ENCODE measurements at places on chromosomes 4 and X. TPM values are rescaled to one million over a fixed set of nuclear protein-coding genes. Genes with fewer than 3 reads are reported as not detected.
A peak's percentile ranks its signal among the peaks of the same experiment; 100 is the strongest.

DNA sequence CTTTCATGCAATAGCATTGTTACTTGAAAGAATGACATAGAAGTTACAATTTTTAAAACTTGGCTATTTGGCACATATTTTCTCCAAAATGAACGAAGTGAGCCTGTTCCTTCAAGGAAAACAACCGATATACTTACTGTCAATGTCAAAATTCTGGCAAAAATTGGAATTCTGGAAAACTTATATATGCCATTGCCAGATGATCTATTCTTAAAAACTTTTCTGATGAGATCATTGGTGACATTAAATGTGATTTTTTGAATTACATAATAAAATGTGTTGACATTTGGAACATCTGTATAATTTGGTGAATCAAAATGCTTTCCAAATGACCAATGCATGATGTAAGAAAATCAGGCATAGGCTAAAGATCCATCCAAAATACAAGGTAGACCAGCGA, 209.0 kb downstream of the SCFD2 start:
- no peak for DNase-seq

DNA sequence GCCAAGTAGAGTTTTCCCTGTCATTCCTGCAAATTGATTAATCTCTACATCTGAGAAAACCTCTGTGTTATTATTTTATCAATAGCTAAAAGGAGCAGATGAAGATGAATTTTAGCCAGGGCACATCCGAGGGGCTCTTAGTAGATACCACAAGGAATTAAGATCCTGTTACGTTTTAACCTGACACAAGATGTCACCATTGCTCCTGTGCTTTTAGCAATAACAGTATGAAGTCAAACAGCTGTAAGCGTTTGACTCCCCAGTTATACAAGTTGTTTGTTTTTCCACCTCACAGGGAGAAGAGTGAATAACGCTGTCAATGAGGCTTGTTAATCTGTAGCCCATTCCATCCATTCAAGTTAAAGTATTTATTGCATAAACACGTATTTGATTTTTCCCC, 76.0 kb upstream of the AP1S2 start:
- peak; percentile 57 for DNase-seq

DNA sequence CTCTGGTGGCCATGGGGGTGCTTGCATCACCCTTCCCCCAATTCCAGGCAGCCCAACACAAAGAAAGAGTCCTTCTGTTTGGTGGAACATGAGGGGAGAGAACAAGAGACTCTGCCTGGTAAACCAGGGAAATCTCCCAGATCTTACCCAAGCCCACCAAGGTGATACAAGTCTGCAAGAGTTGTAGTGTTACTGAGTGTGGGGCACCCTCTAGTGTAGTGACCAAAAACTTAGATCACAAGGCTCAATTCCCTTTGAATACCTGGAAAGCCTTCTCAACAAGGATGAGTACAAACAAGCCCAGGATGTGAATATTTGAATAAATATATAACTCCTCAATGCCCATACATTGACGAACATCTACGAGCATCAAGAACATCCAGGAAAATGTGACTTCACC, 64.7 kb downstream of the IL13RA2 start:
- no peak for DNase-seq

GRCh38 chr4:77581724-77582123, 23.9 kb upstream of the CXCL13 start:
- no peak for DNase-seq

DNA sequence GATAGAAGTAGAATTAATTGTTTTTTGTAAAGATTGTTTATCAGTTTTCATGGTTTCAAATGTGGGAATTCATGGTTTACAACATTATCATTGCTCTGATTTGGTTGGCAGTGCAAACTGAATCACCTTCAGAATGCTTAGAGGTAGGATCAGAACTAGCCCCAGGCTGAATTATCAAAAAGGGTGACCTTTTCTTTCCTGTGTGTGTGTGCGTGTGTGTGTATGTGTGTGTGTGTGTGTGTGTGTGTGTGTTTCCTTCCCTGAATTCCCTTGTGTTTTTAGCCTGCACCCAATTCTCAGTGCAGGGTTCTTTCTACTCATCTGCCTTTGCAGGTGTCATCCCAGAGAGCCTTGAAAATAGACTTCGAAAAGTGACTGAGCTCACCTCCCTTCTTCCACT, 125.0 kb downstream of the BMPR1B start:
- DNase-seq: no peak

DNA sequence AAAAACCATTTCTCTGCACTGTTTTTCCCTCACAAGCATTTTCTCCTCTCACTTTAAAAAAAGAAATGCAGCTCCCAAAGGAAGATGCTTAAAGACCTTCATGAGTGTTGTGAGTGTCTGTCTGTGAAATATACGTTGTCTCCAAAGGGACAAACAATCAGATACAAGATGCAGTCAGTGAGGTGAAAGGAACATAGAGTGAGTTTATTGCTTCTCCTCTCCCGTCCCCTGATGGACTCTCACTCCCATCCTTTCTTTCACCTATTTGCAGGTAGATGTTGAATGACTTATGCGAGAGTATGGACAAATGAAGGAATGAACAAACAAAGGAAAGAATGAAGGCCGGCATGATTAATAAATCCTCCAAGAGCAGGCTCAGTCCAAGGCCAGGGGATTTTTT, 561.2 kb upstream of the DIPK2B start:
- DNase-seq: no peak

GRCh38 chrX:133991814-133992213, 6.4 kb upstream of the GPC3 start:
- DNase-seq: no peak

DNA sequence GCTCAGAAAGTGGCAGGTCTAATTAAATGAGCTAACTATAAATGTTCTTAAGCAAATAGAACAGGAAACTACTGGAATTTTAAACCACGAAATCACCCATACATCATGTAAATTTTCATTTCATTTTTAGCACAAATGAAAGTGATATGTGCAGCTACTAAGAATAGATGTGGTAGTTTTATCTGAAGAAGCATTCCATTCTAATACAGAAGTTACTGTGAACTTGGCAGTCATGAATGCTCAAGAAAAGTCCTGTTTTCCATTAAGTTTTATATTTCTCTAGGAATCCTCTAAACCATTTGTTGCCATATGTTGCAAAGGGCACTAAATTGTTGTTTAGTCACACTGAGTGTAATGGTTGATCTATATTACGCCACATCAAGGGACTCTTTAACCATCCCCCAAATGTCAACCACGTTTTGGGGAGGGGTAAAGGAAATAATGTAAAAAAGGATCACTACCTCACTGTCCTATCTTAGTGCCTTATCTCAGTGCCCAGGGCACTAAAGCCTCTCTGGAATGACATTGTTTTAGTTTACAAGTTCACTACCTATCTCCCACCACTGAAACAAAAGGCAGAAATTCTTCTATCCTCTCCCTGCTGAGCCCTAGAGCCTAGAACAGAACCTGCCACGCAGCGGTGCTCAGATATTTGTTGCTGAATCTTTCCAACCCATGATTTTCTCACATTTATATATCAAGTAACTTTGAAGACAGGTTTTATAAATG, 118.0 kb downstream of the SHISA3 start:
- no peak for DNase-seq

GRCh38 chr4:54227256-54228055, 1.6 kb upstream of the PDGFRA start:
- peak; percentile 95 for DNase-seq

- no peak for DNase-seq
These were observed 196.8 kb upstream of the ANXA3 start for GRCh38 chr4:78354782-78355181.

DNA sequence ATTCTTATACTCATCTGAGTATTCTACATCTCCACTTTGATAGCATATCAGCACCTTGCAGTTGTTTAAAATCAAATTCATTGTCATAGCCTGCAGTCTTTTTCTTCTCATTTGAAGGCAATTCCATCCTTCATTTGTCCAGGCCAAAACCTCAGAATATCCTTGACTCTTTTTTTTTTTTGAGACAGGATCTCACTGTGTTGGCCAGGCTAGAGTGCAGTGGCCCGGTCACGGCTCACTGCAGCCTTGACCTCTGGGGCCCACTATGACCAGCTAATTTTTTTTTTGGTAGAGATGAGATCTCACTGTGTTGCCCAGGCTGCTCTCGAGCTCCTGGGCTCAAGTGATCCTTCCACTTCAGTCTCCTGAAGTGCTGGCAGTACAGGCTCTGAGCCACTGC, 2.6 kb downstream of the MRPL1 start:
- DNase-seq: no peak

- no peak for DNase-seq
These were observed 85.6 kb upstream of the NMU start for GRCh38 chr4:55721651-55722050.

- no peak for DNase-seq
These were observed 29.9 kb upstream of the FOXR2 start for GRCh38 chrX:55593296-55593695.

GRCh38 chr4:16218950-16219349, 7.3 kb downstream of the TAPT1 start:
- DNase-seq: no peak

GRCh38 chr4:94724016-94724790, 33.6 kb upstream of the BMPR1B start:
- no peak for DNase-seq

GRCh38 chr4:145055533-145056257, 42.3 kb downstream of the ANAPC10 start:
- no peak for DNase-seq

DNA sequence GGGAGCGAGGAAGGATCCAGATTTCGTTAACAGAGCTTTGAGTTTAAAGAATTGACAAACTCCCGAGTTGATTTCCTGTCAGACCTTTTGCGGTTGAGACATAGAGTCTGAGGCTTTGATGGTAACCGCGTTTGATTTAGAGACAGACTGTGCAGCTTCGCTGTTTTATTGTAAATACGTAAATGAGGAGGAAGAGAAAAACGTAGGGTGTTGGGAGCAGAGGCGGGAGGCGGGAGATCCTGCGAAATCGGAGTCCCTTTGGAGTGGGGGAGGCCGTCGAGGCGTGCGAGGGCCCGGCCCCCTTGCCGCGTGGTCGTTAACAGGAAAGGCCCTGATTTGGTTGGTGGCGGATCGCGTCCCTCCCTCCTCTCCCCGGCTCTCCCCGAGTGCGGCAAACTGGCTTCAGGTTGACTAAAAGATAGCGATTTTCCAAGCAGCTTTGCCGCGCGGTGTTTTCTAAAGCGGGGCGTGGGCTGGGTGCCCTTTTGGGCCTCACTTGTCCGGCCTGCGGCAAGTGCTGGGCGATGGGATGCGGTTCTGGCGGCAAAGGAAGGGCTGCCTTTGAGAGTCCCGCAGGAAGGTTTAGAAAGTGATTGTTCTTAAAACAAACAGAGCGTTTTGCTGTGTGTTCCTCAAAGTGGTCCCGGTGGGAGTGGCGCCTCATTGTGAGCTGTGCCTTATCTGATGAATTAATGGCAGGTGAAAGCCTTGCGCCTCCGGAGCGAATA, 857 bp downstream of the SCML1 start:
- DNase-seq: peak; percentile 72

DNA sequence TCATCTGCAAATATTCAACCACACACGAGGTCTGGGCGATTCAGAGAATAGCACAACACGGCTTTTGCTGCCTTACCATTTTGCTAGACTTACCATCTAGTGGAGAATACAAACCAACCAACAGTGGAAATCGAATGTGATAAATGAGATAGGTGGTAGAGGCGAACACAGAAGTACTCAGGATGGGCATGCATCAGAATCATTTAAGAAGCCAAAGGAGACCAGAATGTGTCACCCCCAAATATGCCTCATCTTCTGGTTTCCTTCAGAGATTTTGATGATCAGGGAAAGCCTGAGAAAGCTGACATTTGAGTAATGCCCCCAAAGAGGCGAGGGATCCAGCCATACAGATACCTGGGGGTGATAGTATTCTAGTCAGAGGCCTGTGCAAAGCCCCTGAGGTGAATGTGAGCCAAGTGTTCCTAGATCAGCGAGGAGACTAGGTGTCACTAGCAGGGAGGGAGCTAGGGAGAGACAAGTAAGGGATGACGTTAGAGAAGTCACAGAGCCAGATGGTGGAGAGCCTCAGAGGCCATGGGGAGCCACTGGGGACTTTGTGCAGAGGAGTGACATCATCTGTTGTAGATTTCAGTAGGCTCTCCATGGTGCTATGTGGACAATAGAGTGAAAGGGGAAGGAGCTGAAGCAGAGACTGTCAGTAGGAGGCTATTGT, 1.7 kb downstream of the MTMR1 start:
- DNase-seq: no peak

- DNase-seq: peak; percentile 32
These were observed at the start of gene POU4F2 for GRCh38 chr4:146638786-146639505. Gene POU4F2 (plus strand): TSS chr4:146638893. CDS start chr4:146639141, 248 bp downstream.

DNA sequence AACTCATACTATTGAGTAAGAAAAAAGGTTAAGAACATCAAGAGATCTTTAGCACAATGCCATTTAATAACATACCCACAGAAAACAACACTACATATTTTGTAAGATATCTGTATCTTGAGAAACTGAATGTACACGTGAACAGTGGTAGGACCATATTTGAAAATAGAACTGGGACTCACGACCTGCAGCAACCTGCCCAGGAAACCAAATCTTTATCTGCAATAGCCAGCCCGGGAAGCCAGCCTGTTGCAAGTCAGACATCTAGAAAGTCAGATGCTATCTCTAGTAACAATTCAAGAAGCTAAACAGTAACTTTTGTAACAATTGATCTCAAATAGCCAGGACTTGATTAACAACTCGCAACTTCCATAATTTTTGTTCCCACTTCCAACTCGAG, 52.6 kb upstream of the SOD3 start:
- no peak for DNase-seq

DNA sequence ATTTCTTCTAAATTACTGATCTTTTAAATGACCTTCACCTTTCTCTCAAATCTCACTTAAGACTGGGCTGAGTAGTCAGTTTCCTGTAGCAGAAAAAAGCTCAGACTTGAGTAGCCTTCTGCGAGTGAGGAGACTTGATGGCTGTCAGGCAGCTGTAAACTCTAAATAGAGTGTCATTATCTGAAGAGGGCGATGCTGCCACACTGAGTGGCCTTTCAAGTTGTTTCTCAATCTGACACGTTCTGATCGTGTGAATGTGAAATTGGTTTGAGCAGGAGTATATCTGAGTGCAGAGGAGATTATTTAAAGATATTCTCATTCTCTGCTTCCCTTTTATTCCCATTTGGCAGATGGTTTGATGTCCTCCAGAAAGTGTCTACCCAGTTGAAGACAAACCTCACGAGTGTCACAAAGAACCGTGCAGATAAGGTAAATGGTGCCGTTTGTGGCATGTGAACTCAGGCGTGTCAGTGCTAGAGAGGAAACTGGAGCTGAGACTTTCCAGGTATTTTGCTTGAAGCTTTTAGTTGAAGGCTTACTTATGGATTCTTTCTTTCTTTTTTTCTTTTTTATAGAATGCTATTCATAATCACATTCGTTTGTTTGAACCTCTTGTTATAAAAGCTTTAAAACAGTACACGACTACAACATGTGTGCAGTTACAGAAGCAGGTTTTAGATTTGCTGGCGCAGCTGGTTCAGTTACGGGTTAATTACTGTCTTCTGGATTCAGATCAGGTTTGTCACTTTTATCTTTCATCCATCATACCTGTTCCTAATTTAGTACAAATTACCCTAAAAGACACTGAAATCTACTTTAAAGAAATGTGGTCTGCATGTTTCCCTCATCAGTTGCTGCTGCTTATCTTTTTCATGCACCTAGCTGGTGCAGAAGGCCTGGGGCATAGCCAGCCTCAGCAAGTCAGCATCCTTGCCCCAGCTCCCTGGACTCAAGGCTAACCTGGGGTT, 74.3 kb upstream of the MSANTD1 start:
- no peak for DNase-seq

- DNase-seq: no peak
These were observed 10.0 kb downstream of the TREX2 start for GRCh38 chrX:153435845-153436244.

The MAMLD1 gene
- 10.3 TPM for polyA plus RNA-seq

The TXK gene
- polyA plus RNA-seq: 0.93 TPM

The TENM3 gene
- polyA plus RNA-seq: 9.2 TPM

The GYG2 gene
- polyA plus RNA-seq: 4.2 TPM

The SYP gene
- 1.3 TPM for polyA plus RNA-seq

The NDP gene
- 0.67 TPM for polyA plus RNA-seq

The HOPX gene
- polyA plus RNA-seq: 43.1 TPM

The VCX3B gene
- polyA plus RNA-seq: 0.30 TPM

Data from muscle of back (tissue), 13 donors.